H4 (cell line): ENCODE measurements at places on chromosomes 11 and 22. TPM values are rescaled to one million over a fixed set of nuclear protein-coding genes. Genes with fewer than 3 reads are reported as not detected.

WNT11 gene
- total RNA-seq: 0.76 TPM in 1 of 2 replicates, not detected in the other

PTDSS2 gene
- 15.0 and 26.7 TPM in 2 replicates for total RNA-seq

DNAJB7 gene
- not detected in 2 replicates for total RNA-seq

NELL1 gene
- total RNA-seq: 0.02 and 0.66 TPM in 2 replicates

MS4A4E gene
- not detected in 2 replicates for total RNA-seq

TMEM225 gene
- not detected in 2 replicates for total RNA-seq

SLC37A2 gene
- total RNA-seq: 0.80 and 0.95 TPM in 2 replicates

PKP3 gene
- total RNA-seq: 2.4 and 3.0 TPM in 2 replicates

DPAGT1 gene
- 25.0 and 43.7 TPM in 2 replicates for total RNA-seq

ARHGAP32 gene
- 4.8 and 5.1 TPM in 2 replicates for total RNA-seq

CCDC89 gene
- total RNA-seq: not detected in 2 replicates

PGA5 gene
- not detected in 2 replicates for total RNA-seq

SOX6 gene
- 6.4 and 16.6 TPM in 2 replicates for total RNA-seq

SHISAL1 gene
- 7.0 and 8.2 TPM in 2 replicates for total RNA-seq

LINC01488 gene
- total RNA-seq: not detected in 2 replicates

MRPL49 gene
- 61.6 and 76.7 TPM in 2 replicates for total RNA-seq

PDE2A gene
- total RNA-seq: 2.6 and 3.0 TPM in 2 replicates

LPXN gene
- 5.5 and 10.7 TPM in 2 replicates for total RNA-seq

TRIM51 gene
- not detected in 2 replicates for total RNA-seq

CD6 gene
- not detected in 2 replicates for total RNA-seq

A4GALT gene
- total RNA-seq: 0.48 and 2.2 TPM in 2 replicates

OR51E2 gene
- 0.37 and 1.2 TPM in 2 replicates for total RNA-seq

AKIP1 gene
- total RNA-seq: 51.1 and 52.7 TPM in 2 replicates

OR2D3 gene
- total RNA-seq: not detected in 2 replicates

RRM1 gene
- total RNA-seq: 180 and 193 TPM in 2 replicates

DDX17 gene
- 128 and 155 TPM in 2 replicates for total RNA-seq
